RWPE2 (cell line): ENCODE measurements at places on chromosomes 6 and 20.

DNA sequence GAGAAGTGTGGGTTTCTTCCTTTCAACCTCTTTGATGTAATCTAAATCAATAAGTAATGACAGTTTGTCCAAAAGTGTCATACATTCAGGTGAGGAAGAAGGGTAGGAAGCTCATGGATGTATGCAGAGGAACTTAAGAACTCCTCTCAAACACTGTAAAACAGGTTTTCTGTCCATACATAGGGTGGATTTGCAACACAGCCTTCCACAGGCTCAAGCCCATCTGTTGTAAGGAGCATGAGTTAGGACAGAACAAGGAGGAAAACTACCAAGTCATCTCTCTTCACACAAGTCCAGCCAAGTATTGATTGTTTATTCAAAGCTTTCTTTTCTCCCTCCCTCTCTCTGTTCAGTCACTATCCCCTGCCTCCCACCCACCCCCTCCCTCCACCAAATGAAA, 49.0 kb upstream of the CDYL start:
- no peak for DNase-seq

DNA sequence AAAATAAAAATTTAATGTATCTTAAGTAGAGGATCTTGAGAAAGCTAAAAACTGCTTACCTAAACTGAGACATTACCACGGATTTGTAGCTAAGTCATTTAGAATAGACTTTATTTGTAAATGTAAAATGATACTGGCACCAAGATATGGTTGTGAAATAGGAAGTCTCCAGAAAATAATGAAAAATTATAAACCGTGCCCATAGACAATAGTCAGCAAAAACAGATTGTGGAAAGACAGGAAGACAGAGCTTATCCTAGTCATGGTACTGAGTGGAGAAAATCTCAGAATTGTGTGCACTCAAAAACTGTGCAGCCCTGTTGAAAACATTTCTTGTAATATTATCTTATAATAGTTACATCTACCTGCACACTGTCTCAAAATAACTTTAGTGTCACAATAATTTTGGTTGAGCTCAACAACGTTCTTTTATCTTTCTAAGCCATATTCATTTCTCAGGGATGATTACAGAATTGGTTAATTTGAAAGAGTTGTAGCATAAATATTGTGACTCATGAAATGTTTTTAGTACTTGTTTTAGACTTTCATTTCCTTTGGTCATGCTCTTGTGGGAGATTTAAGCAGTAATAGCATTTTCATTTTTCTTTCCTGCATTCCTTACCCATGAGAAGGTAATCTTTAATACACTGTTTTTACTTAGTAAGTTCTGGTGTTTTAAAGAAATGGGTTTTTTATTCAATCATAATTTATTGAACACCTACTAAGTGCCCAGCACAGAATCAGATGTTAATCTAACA, 174.5 kb downstream of the SOX4 start:
- DNase-seq = no peak

DNA sequence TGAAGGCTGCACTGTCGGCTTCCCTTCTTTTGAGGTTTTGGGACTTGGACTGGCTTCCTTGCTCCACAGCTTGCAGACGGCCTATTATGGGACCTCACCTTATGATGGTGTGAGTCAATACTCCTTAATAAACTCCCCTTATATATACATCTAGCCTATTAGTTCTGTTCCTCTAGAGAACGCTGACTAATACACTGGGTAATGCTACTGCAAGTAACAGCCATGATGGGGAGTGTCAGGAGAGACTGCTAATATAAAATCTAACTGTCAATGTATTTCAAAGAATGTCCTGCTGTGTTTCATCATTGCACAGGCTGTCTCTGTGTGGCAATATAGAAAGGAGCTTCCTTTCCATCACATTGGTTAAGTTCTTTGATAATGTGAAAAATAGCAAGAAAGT, 57.7 kb upstream of the UST start:
- DNase-seq = no peak

- DNase-seq = no peak
These were observed 342.7 kb downstream of the PRL start for GRCh38 chr6:21953831-21954801.

- DNase-seq = no peak
These were observed 31.2 kb upstream of the RALGAPA2 start for GRCh38 chr20:20743511-20744169.

GRCh38 chr6:139146317-139146726, 11.4 kb downstream of the HECA start:
- no peak for DNase-seq

GRCh38 chr20:59204165-59204894, 40.7 kb downstream of the ZNF831 start:
- peak; percentile 67 for DNase-seq

DNA sequence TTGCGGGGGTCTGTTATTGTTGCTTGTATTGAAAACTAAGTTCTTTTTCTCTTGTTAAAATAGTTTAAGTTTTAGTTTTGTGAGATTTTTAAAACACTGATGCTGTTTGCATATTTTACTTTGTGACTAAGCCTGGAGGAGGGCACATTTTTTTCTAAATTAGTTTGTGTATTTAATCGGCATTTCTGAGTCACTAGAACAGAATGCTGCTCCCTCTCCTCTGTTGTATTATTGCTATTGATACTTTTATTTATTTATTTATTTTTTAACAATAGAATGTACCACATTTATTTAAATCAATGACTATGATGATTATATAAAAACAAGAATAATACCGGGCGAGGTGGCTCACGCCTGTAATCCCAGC, 5.1 kb upstream of the FAM50B start:
- DNase-seq = no peak

DNA sequence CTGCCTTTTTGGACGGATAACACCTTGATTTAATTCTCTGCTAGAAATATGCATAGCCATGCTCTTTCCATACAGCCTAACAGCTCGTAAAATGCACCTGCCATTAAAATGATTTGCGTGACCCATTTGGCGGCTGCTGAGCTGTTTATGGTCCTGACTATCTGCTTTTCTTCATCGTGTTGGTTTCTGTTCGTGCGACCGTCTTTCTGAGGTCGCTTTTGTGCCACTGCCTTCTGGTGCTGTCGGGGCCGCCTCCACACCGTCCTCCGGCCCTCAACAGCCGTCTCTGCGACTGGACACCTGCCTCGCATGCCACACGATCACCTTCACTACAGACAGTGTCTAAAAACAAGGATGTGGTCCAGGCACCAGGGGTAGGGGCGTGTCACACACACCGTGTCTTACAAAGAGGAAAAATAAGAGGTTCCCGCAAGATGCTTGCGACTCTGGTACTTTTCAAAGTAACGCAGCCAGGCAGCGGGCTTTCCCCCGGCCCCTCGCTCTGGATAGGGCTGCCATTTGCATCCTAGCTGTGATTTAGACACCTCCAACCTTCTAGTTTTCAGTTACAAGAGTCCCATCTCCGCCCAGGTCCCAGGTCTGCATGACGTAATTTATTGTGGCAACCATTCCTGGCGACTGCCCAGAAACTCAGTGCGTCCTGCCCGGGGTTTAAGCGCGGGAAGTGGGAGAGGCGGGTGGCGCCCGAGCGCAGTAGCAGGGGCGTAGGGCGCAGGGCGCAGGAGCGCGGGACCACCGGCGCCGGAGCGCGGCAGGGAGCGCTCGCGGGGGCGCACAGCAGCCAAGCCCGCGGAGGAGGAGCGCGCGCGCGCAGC, at the start of gene STMND1:
TSS of gene STMND1 (plus strand) at position 629 of the 836 bp plus-strand sequence. CDS start 208 bp downstream, outside the sequence.
- DNase-seq = peak; percentile 64

DNA sequence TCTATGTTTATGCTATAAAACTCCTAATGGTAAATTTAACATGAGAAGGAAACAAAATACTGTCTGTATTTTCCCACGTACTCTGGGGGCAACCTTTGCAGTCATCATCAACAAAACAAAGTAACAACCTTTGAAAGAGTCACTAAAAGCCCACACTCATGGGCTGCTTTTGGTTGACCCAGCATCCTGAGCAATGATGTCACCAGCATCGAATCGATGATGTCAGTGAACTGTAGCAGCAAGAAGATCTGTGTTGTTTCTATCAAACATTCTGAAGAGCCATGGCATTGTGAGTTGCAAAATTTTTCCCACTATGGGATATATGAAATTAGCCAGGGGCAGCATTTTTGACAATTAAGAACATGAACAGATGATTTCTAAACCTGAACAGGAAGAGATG, 300.1 kb downstream of the HIVEP2 start:
- DNase-seq = no peak
